Stimulated activated CD8-positive, alpha-beta memory T cell treated with anti-CD3 and anti-CD28 coated beads, Interleukin-7, amount 100 ng/mL, for 1 hour (primary cell): ENCODE measurements at places on chromosomes 6 and 20.

- no peak for DNase-seq
Observed at GRCh38 chr6:124197148-124197547, 393.5 kb downstream of the NKAIN2 start.

DNA sequence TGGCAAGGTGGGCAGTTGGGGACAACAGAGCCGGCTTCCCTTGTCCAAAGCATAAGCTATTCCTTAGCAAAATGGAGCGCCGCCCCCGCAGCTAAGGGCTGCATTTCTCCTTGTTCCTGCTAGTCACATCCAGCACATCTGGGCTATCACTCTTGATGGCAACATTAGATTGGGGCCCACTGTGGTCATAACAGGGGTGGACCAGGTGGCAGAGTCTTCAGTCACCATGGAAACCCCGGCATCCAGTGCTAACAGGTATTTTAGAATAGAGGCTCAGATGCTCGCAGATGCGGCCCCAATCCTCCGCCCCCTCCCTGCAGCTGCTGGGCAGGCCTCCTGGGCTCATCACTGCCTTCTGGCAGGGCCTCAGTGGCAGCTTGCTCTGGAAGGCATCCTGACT is 168.2 kb upstream of the PROKR2 start:
- DNase-seq, result no peak

DNA sequence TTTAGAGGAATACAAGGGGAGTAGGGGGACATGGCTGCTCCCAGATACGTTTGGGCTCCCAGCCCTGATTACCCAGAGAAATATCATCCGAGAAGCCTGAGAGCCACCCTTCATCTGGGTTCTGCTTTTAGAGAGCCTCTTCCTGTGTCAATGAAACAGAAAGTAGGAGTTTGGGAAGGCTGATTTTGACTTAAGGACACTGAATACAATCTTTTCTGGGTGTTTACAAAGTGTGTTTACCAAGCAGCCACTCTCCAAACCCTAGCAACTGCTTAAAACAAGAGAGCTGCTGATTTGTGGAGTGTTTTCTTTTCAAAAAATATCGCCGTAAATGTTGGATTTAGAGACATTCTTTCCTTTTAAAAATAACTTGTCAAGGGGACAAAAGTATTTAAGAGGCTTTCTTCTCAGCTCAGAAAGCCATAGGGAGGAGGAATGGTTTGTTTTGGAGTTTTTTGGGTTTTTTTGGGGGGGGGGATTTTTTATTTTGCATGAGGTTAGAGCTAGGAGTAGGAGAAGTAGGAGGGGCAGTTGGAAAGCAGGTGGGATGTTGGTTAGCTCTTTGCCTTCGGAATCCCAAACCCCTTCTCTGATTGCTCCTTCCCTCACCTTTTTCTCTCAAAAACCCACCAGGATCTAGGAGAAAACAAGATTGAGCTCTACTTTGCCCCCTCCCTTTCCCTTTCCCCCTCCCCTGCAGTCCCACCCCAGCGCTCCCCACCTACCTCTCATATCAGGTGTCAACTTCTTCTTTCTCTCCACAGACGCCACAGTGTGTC is 12.4 kb downstream of the MAFB start:
- DNase-seq, result no peak

DNA sequence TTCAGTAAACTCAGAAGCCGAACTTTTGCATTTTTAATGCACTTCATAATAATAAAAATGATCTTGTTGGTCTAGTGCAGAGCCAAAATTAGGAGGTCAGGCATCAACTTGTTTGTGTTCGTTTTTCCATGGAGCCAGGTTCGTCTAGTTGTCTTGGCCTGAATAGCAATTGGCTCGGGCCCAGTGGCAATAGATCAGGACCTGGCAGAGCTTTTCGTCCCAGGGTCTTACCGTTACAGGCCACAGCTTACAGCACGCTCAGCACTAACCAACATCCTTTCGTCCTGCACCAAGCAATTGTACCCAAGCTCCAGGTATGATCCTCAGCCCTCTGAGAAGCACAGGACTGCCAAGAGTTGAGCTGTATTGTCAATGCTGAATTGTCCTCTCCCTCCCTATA is 240.5 kb upstream of the PLN start:
- no peak for DNase-seq
